ENCODE measurements at places on chromosomes 3 and 15. TPM values are rescaled to one million over a fixed set of nuclear protein-coding genes. Genes with fewer than 3 reads are reported as not detected.

Gene IFRD2
- 85.4 TPM for total RNA-seq

Gene GLDN
- 19.6 TPM for total RNA-seq

Gene SERINC4
- not detected for total RNA-seq

Gene MEGF11
- 0.08 TPM for total RNA-seq

Gene RUVBL1
- 25.8 TPM for total RNA-seq

Gene KLHL6
- 1.9 TPM for total RNA-seq

Gene FBXO40
- not detected for total RNA-seq

Gene PLXND1
- 77.9 TPM for total RNA-seq

Gene A4GNT
- not detected for total RNA-seq

Gene CLSTN2
- 6.6 TPM for total RNA-seq

Gene CP
- total RNA-seq, result 44.8 TPM

Gene TTC23
- total RNA-seq, result 24.2 TPM

Gene NOP10
- 98.5 TPM for total RNA-seq

Gene SLC2A2
- total RNA-seq, result not detected

GRCh38 chr3:119239206-119239820 lies 1.4 kb downstream of the B4GALT4 start:
- H3K4me3 ChIP-seq, result no peak overlapping the region
- no peaks in the 10 kb centered on the region for H3K27me3 ChIP-seq
- peaks cover 25% of the 10 kb centered on the region for H3K36me3 ChIP-seq
- peaks cover 39% of the 10 kb centered on the region for H3K4me1 ChIP-seq
- H3K27ac ChIP-seq, result no peak overlapping the region

GRCh38 chr15:64667736-64668161 lies 107.6 kb downstream of the RBPMS2 start:
- H3K36me3 ChIP-seq, result no peaks in the 10 kb centered on the region
- H3K27me3 ChIP-seq, result no peaks in the 10 kb centered on the region
- no peak overlapping the region for H3K27ac ChIP-seq
- H3K4me1 ChIP-seq, result no peaks in the 10 kb centered on the region
- H3K4me3 ChIP-seq, result no peak overlapping the region

DNA sequence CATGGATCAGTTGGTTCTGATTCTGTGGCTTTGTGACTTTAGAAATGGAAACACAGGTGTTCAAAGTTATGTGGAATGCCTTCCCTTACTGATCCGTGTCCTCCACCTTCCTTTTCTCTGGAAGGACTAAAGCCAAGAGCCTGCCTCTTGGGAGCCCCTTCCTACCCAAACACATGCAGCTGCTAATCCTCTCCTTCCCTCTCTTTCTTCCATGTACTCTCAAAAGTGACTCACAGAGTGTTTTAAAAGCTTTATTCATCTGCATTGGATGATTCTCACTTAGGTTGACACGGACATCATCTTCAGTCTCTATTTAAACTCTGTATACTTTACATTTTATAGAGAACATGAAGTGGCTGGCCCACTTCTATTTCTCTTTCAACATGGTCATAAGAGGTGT lies 856.5 kb upstream of the ARPP21 start:
- H3K27ac ChIP-seq, result no peak overlapping the region
- H3K4me3 ChIP-seq, result no peak overlapping the region
- no peaks in the 10 kb centered on the region for H3K36me3 ChIP-seq

DNA sequence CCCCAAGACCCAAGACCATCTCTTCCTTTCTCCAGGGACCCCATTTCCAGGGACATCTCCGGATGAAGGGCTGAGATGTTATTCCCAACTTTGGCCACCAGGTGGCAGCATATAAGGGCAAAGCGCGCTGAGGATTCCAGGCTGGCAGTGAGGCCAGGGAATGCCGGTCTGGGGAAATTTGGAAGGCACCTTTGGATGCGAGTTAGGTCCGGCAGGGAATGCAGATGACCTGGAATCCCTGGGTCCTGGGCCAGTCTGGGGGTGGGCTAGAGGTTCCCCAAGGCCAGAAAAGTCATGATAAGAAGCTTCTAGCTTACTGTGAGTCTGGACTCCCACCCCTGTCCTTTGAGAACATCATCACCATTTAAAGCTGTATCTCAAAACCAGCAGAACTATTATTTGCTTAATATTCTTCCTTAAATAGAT lies 1.6 kb upstream of the CHST13 start:
- peaks cover 15% of the 10 kb centered on the region for H3K4me1 ChIP-seq
- H3K36me3 ChIP-seq, result no peaks in the 10 kb centered on the region
- H3K4me3 ChIP-seq, result no peak overlapping the region

DNA sequence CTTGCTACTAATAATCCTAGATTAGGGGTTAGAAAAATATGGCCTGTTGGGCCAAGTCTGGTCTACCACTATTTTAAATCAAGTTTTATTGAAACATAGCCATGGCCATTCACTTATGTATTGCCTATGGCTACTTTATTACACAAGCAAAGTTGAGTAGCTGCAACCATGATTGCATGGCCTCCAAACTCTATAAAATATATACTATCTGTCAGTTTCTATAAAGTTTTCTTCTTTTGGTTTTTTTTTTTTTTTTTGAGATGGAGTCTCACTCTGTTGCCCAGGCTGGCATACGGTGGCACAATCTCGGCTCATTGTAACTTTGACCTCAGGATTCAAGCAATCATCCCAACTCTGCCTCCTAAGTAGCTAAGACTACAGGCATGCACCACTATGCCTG lies 60.4 kb downstream of the INO80 start:
- H3K36me3 ChIP-seq, result peaks cover 100% of the 10 kb centered on the region
- no peak for ATAC-seq
- no peaks in the 10 kb centered on the region for H3K4me1 ChIP-seq
- H3K27me3 ChIP-seq, result no peaks in the 10 kb centered on the region
- H3K4me3 ChIP-seq, result no peak overlapping the region

GRCh38 chr3:69675786-69676530 lies 63.3 kb upstream of the MITF start:
- no peaks in the 10 kb centered on the region for H3K36me3 ChIP-seq
- no peaks in the 10 kb centered on the region for H3K27me3 ChIP-seq
- ATAC-seq, result no peak
- H3K4me1 ChIP-seq, result peaks cover 3% of the 10 kb centered on the region
- no peak overlapping the region for H3K4me3 ChIP-seq

GRCh38 chr15:42716125-42716524 lies 20.8 kb downstream of the CDAN1 start:
- H3K4me1 ChIP-seq, result no peaks in the 10 kb centered on the region
- H3K27me3 ChIP-seq, result no peaks in the 10 kb centered on the region
- peaks cover 53% of the 10 kb centered on the region for H3K36me3 ChIP-seq

GRCh38 chr15:84911879-84912660 lies 27.6 kb downstream of the SLC28A1 start:
- no peak overlapping the region for H3K4me3 ChIP-seq
- H3K4me1 ChIP-seq, result peaks cover 26% of the 10 kb centered on the region
- H3K27ac ChIP-seq, result peak overlapping the region; percentile 82
- peak; percentile 97 for ATAC-seq
- no peaks in the 10 kb centered on the region for H3K36me3 ChIP-seq

GRCh38 chr3:143151004-143151731 lies 31.6 kb downstream of the CHST2 start:
- peak; percentile 76 for ATAC-seq
- no peaks in the 10 kb centered on the region for H3K27me3 ChIP-seq
- H3K27ac ChIP-seq, result peak overlapping the region; percentile 49
- no peak overlapping the region for H3K4me3 ChIP-seq

- H3K27ac ChIP-seq, result no peak overlapping the region
- no peaks in the 10 kb centered on the region for H3K36me3 ChIP-seq
- H3K27me3 ChIP-seq, result no peaks in the 10 kb centered on the region
- ATAC-seq, result peak; percentile 92
- H3K4me3 ChIP-seq, result no peak overlapping the region
- no peaks in the 10 kb centered on the region for H3K4me1 ChIP-seq
Observed at GRCh38 chr3:95971573-95971972, 842.8 kb upstream of the EPHA6 start.

- H3K4me1 ChIP-seq, result peaks cover 4% of the 10 kb centered on the region
- peak; percentile 93 for ATAC-seq
- H3K4me3 ChIP-seq, result peak within 1 kb of the TSS; percentile 69
- H3K27ac ChIP-seq, result peak within 1 kb of the TSS; percentile 74
- H3K36me3 ChIP-seq, result no peaks in the 10 kb centered on the region
Observed at GRCh38 chr15:64911311-64912186, at the start of gene ANKDD1A. Gene ANKDD1A, plus strand, starts transcription at chr15:64911902. Its CDS starts 29 bp downstream, at chr15:64911931.

- peaks cover 65% of the 10 kb centered on the region for H3K36me3 ChIP-seq
- H3K4me3 ChIP-seq, result no peak overlapping the region
- no peaks in the 10 kb centered on the region for H3K27me3 ChIP-seq
- peaks cover 35% of the 10 kb centered on the region for H3K4me1 ChIP-seq
Observed at GRCh38 chr3:52521881-52522650, 11.6 kb downstream of the NT5DC2 start.

DNA sequence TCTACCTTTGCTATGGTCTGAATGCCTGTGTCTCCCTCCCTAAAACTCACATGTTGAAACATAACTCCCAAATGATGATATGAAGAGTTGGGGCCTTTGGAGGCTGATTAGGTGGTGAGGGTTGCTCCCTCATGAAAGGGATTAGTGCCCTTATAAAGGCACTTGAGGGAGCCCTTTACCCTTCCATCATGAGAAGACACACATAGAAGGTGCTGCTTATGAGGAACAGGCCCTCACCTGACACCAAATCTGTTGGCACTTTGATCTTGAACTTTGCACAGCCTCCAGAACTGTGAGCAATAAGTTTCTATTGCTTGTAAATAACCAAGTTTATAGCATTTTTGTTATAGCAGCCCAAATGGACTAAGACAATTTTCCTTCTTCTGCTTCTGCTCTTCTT lies 76.2 kb upstream of the ADAMTS9 start:
- peaks cover 29% of the 10 kb centered on the region for H3K4me1 ChIP-seq
- H3K4me3 ChIP-seq, result no peak overlapping the region
- no peak overlapping the region for H3K27ac ChIP-seq
- no peaks in the 10 kb centered on the region for H3K27me3 ChIP-seq
- ATAC-seq, result no peak

DNA sequence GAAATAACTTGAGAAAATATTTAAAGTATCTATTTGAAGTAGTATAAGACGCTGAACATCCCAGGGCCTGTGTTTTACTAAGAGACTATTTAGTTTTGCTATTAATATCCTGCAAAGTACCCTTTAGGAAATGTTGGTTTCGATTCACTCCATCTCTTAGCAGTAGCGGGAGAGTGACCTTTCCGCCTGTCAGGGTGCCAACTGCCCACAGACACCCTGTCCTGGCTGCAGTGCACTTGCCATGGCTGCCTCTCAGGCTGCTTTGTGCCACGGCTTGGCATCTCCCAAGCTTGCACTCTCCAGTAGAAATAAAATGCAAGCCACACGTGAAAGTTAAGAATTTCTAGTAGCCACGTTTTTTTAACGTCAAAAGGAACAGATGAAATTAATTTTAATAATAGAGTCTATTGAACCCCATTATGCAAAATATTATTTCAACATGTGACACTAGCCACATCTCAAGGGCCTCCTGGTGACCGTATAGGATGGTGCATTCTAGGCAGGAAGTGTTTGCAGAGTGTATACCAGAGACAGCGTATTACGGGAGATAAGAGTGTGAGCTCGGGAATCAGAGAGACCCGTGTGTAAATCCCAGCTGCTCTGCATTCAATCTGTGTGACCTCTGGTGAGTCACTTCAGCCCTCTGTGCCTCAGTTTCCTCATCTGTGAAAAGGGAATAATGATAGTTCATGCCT lies 19.8 kb downstream of the ADAMTS9 start:
- no peaks in the 10 kb centered on the region for H3K36me3 ChIP-seq
- H3K4me1 ChIP-seq, result peaks cover 21% of the 10 kb centered on the region
- peak; percentile 54 for ATAC-seq
- H3K27ac ChIP-seq, result peak overlapping the region; percentile 66

- no peak for ATAC-seq
- H3K4me1 ChIP-seq, result no peaks in the 10 kb centered on the region
- no peak overlapping the region for H3K27ac ChIP-seq
- H3K4me3 ChIP-seq, result no peak overlapping the region
- H3K36me3 ChIP-seq, result no peaks in the 10 kb centered on the region
Observed at GRCh38 chr3:45567730-45568172, 26.8 kb upstream of the LIMD1 start.

DNA sequence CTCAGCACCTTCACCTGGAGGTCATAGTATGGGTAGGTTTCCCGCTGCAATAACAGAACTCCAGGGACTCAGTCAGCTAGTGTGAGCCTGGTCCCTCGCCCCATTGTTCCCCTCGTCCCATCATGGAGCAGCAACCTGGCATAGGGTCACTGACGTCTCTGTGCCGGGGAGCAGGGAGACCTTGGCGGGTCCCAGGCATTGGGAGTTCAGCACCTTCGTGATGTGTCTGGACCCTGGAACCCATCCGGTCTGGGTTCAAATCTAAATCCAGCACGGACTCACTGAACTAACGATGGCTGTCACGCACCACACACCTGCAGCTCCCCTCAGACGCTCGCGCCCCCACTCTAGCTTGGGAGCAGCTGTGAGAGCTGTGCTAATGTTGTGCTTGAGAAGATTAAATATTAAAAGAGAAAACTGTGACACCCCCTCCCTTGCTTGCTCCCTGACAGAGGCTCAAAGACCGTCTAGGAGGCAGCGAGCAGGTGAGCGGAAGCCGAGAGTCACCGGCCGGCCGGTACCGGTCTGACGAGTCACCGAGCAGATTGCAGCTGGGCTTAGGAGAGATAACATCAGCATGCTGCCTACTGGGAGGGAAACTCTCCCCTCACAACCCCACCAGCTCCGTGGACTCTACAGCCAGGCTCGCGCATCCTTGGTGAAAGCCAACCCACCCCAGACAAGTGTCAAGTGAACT lies 742 bp downstream of the PLA2G4F start:
- no peak overlapping the region for H3K4me3 ChIP-seq
- ATAC-seq, result no peak
- H3K27ac ChIP-seq, result no peak overlapping the region
- H3K36me3 ChIP-seq, result no peaks in the 10 kb centered on the region

GRCh38 chr15:31447931-31448634 lies 121.4 kb downstream of the KLF13 start:
- H3K27ac ChIP-seq, result no peak overlapping the region
- H3K27me3 ChIP-seq, result no peaks in the 10 kb centered on the region

DNA sequence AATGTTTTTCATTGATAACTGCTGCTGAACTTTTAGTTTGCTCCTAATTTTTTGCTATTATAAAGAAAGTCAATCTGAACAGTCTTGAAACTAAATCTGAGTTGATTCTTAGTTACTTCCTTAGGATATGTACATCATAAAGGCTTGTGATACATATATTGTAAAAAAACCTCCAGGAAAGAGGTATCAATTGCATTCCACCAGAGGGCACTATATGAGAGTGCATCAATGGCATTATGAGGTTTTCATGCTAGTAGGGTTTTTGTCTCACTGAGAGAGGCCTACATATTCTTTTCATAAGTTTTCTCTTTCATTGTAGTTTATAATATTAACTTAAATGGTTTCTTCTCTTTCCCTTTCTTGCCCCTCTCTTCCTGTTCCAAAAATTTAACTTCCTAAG lies 46.9 kb downstream of the PIK3R4 start:
- H3K4me3 ChIP-seq, result no peak overlapping the region
- no peaks in the 10 kb centered on the region for H3K27me3 ChIP-seq
- H3K36me3 ChIP-seq, result peaks cover 2% of the 10 kb centered on the region

DNA sequence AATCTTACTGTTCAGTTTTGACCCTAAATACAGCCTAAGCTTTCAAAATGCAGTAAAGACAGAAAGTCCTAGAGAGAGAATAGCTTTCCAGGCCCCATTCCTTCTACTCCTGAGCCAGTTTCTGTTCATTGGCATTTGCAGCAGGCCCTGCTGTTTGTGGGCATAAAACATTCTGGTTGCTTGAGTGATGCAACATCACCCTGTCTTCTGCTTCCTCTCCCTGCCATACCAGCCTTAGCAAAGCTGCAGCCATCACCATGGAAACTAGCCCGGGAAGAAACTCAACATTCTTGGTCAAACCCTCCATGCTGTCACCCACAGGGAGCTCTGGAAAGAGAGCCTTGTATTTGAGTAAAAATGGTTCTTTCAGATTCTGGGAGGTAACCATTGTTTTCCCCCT lies 325.7 kb downstream of the MAGI1 start:
- no peaks in the 10 kb centered on the region for H3K36me3 ChIP-seq
- H3K27me3 ChIP-seq, result no peaks in the 10 kb centered on the region
- H3K4me3 ChIP-seq, result no peak overlapping the region
- no peak for ATAC-seq
- no peak overlapping the region for H3K27ac ChIP-seq
- no peaks in the 10 kb centered on the region for H3K4me1 ChIP-seq
